ENCODE measurements at places on chromosomes 4 and X.

DNA sequence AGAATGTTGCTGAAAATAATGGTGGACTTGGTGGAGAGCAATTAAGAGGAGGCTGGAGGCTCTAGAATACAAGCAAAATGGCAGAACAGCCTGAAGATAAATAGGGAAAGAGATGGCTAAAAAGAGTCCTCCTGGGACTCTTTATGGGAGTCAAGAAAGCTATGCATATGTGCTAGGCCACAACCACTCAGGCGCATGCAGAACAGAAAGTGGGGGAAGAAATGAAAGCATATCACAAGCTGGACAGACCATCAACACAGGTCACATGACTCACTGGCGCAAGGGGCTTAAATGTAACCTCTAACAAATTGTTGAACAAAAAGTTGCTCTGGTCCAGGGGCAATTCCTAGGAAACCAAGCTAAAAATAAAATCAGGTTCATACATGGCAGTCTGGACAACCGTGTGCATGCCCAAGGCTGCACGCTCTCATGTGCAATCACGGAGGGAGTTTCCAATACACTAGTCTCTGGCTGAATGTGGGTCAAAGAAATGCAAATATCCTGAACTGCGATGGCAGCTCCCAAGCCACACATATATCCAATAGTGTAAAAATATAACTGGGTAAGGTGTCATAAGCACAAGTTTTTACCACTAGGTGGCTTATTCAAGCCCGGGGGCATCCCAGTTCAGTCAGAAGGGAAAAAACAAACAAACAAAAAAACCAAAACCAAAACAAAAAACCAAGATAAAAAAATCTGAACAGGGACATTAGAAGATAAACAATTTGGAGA is 45.4 kb downstream of the ZNF711 start:
- no peak for DNase-seq

- no peak for DNase-seq
Measured at GRCh38 chrX:101210630-101211029, 9.0 kb upstream of the DRP2 start.

- DNase-seq = no peak
Measured at GRCh38 chr4:52036886-52037530, 1.1 kb downstream of the SGCB start.

DNA sequence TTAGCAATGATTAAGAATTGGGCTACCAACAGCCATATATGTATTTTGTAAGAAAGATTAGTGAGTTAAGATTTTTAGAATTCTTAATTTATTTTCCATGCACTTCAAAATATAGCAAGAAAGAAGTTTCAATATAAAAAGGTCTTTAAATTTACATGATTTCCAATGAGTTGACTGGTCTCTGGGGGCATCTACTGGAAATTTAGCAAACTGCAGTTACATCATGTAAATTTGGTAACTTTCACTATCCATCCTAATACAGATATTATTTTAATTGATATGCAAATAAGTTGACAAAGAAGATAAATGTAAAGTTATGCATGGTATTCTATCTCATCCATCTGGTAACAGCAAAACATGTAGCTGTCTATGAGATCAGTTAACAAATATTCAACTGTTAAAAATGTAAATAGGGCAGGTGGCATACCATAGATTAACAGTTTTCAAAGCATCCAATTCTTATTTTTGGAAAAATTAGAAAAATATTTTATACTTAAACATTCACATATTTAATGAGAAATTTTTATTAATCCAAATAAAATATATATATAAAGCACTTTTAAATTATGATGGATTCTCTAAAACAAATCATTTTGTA is 29.1 kb downstream of the TTC29 start:
- DNase-seq = peak; percentile 59

DNA sequence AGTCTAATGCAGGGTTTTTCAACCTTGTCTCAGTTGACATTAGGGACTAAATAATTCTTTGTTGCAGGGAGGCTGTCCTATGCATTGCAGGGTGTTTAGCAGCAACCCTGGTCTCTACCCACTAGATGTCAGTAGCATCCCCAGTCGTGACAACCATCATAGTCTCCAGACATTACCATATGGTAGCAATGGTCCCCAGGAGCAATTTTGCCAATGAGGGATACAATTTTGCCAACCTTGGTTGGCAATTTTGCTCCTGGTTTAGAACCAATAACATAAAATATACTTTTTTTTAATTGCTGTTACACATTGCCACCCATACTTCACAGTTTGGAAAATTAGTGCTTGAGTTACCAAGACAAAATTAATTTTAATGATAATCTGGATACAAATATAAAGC is 6.0 kb downstream of the EREG start:
- peak; percentile 84 for DNase-seq

- DNase-seq = peak; percentile 75
Measured at GRCh38 chrX:135345107-135345589, 35.9 kb downstream of the ETDC start.

- DNase-seq = no peak
Measured at GRCh38 chr4:7674706-7675105, 240.0 kb upstream of the PSAPL1 start.

GRCh38 chr4:98848448-98848847 is 80.5 kb downstream of the EIF4E start:
- DNase-seq = no peak

- DNase-seq = peak; percentile 43
Measured at GRCh38 chrX:19063030-19063429, 59.2 kb downstream of the ADGRG2 start.

DNA sequence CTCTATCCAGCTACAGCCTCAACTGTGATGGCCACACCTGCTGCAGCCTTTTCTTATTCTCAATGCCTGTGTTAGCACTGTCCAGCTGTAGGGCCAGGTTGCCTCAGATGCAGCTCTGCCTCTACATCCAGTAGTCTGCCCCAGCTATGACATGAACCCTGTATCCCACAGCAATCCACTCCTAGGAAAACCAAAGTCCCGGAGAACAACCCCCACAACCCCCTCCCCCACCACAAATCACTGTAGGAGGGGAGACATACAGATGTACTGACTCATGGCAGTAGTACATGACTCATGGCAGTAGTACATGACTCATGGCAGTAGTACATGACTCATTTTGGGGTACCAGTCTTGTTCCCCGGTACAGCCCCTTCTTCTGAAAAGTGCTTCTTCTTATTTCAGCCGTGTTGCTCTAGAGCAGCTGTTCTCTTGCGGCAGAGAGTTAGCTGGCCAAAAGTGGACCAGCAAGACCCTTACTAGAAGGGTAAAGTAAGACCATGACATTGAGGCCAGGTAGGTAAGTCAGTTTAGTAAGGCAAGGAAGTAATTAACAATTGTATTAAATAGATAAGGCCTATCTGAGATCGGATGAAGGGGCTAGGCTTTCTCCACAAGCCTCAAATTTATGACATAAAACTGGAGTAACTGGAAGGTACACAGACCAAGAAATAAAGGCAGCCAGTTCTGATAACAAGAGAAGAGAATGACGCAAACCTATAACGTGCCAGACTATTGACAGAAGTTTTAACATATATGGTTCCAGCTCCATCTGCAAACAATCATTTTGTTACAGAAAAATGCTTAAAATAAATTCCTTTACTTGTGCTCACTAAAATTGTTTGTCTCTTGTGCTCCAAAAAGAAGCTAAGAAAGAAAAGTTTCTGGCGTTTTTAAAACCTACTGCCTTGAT is 221.4 kb downstream of the TACR3 start:
- peak; percentile 81 for DNase-seq

DNA sequence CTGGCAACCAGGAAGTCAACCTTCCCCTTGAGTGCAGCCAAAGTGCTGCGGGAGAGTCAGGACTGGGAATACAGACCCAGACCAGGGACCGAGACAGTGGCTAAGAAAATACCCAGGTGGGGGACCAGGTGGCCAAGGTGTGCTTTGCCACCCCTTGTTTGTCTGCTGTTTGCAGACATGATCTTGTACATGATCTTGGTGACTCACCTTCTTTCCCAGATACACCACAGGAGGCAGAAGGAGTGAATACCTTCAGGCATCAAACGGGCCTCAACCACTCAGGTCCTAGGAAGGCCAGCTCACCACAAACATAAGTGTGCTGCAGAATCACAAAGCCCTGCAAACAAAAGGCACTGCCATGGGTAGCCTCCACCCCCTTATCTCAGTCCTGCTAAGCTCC is 62.0 kb downstream of the CNGA2 start:
- peak; percentile 72 for DNase-seq

DNA sequence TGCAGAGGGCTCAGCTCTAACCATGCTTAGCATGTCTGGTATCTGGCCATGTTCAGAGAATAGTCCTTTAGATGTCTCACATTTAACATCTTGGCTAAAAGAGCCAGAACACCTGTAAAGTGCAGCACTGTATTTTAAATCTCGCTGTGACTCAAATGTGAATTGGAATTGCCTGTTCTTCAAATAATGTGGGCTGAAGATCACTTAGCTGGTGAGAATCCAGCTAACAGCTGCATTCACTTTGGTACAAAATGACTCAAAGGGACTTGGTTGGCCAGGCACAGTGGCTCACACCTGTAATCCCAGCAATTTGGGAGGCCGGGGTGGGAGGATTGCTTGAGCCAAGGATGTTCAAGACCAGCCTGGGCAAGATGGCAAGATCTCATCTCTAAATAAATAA is 63.5 kb upstream of the PLAC8 start:
- no peak for DNase-seq

GRCh38 chrX:3271834-3272186 is 74.6 kb downstream of the MXRA5 start:
- peak; percentile 41 for DNase-seq

- no peak for DNase-seq
Measured at GRCh38 chrX:39922926-39923325, 174.8 kb downstream of the BCOR start.

Data from MCF 10A (cell line).